CD4-positive, alpha-beta memory T cell (primary cell): ENCODE measurements at places on chromosomes 12 and 14.
A peak's percentile ranks its signal among the peaks of the same experiment; 100 is the strongest.

DNA sequence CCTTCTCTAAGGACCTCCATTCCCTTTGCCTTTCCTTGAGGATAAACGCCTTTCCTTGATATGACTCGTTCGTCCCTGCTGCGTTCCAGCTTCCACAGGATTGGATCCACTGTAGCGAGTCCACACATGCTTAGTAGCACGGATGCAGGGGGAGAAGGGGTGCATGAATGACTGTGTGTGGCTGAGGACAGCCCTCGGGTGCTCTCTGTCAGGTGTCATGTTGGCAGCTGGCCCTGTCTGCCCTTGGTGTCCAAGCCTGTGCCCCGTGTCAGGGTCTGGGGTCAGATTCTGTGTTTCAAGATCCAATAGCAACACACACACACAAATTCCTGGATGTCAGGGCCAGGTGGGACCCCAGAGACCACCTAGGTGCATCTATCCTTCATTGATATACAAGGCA, 17.5 kb upstream of the KRT80 start:
- DNase-seq, result no peak

DNA sequence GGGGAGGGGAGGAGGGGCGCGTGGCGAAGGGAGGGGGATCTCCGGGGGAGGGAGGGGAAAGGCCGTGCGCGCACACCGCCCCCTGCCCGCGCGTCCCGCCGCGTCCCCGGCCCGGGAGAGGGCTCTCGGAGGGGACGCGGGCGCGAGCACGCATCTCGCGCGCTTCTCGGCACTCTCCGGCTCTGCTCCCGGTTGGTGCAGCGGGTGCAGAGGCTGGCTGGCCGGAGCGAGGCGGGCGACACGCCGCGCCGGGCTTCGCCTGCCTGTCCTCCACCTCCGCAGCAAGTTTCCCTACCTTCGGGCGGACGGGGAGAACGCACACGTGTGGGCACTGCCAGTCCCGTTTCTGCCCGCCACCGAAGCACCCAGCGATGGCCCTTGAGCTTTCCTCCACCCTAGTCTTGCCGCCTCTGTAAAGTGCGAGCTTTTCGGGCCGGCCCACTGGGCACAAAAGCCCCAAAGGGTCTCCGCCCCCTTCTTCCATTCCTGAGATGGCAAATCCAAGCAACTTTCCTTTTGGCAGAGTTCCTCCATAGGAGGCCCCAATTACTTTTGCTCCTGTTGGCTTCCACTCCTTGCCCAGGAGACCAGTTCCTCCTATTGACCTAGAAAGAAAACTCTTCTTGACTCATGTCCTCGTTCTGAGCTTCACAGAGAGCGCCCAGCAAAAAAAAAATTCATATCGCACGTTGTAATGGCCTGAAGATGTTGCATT, 363 bp upstream of the CSAD start:
- DNase-seq, result no peak

- no peak for DNase-seq
Measured at GRCh38 chr12:24950231-24950834, 1.4 kb upstream of the BCAT1 start.

GRCh38 chr12:108169708-108170107, 40.6 kb downstream of the WSCD2 start:
- no peak for DNase-seq

DNA sequence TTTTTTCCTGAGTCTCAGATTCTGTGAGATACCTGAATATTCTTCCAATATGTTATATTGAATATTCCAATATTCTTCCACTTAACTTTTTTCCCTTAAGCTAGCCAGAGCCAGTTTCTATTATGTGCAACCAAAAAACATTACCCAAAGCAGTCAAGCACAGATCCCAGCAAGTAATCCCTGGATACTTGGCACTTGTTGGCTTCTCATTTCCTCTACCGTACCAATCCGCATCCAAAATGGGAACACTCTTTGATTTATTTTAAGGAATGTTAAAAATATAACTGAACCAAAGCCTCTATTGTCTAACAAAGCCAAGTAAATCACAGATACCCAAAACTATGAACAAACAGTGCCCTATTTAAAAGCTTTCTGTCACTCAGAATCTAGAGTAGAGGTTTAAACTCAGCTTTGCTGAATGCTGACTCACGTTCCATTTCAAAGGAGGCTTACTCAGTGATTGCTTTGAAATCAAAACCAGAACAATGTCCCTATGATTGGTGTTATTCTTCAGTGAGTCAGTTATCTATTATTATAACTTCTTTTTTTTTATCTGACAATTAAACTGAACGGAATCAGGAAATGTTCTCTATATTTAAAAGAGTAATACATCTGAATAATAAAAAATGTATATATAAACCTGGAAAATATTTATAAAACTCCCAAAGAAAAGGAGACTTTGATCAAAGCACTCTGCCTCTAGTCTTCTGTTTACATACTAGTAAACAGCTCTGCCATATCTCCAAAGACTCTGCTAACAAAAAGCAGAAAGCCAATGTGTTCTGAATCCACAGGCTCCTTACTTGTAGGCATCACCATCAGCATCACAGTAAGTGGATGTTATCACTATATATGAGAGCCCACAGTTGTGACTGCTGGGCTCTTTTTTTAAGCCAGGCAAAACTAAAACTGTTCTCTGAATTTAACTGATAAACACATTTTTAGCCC, 360.8 kb downstream of the CCDC91 start:
- no peak for DNase-seq

GRCh38 chr14:52369305-52369801, 55.2 kb downstream of the PTGER2 start:
- DNase-seq, result no peak

GRCh38 chr14:58769011-58769643, 131.4 kb downstream of the DACT1 start:
- DNase-seq, result no peak

GRCh38 chr12:54432815-54433164, 13.7 kb upstream of the ITGA5 start:
- DNase-seq, result no peak

- no peak for DNase-seq
Measured at GRCh38 chr12:41407232-41407799, 219.2 kb downstream of the PDZRN4 start.

DNA sequence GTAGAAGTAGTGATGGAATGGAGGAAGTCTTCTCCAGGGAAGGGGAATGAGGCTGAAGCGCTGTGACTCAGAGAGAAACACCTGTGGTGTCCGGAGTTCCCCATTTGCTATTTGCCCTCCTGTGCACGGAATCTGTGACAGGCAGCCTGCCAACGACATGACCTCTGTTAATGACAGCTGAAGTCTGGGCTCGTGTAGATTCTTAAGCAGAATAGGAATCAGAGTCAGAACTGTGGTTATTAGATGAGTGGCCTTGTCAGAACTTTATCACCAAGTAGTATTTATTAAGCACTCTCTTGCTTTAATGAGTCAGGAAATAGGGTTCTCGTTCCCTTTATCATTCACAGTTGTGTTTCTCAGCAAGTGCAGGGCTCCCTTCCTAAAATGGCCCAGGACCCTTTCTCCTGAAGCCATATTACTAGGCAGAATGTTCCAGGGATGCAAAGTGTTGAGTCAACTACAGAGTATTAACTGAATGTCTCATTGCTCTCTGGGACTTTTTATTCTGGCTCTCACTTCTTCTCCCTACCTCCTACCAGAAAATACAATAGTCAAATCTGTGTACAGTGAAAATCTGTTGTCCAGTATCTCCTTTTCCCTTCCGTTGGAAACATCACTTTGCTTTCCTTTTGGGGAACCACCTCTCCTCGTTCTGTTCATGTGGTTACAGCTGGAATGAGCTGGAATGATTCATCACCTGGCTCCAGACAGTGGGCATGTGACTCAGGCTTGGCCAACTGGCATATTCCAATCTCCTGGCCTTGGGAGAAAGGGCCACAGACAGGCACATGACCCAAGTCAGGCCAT, 77.8 kb upstream of the MAX start:
- no peak for DNase-seq

- no peak for DNase-seq
Measured at GRCh38 chr14:69680297-69680696, 68.9 kb downstream of the SUSD6 start.

GRCh38 chr12:122326586-122326985, 60.3 kb upstream of the VPS33A start:
- peak; percentile 8 for DNase-seq

GRCh38 chr12:92871116-92871515, 58.0 kb downstream of the EEA1 start:
- no peak for DNase-seq

DNA sequence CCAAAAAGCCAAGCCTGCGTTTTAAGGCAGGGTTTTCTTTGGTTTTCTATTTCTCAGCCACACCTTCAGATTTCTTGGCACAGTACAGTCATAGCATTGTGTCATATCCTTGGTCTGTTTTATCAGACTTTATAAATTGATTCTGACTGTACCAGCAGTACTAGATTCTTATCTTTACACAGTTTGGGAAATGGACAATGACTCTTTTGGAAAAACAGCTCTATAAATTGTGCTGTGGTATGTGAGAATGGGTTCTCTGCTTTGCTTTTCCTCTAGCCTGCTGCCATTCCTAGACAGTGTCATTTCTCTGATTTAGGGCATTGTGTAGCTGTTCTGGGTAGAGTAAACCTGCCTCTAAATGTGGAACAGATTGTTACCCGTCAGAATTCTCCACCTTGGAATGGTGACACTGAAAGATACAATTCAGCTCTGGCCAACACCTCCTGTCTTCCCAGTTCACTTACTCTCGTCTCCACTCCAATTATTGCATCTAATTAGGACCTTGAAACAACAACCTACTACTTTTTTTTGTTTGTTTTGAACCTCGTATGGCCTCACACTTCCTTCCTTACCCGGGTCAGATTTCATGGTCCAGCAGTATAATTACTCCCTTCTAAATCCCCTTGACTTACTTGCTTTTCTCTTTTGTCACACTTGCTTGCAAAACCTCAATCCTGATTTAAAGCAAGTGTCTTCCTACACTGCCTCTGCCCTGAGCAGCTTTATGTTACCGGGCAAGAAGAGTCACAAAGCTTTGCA, 226.3 kb downstream of the ERC1 start:
- no peak for DNase-seq

DNA sequence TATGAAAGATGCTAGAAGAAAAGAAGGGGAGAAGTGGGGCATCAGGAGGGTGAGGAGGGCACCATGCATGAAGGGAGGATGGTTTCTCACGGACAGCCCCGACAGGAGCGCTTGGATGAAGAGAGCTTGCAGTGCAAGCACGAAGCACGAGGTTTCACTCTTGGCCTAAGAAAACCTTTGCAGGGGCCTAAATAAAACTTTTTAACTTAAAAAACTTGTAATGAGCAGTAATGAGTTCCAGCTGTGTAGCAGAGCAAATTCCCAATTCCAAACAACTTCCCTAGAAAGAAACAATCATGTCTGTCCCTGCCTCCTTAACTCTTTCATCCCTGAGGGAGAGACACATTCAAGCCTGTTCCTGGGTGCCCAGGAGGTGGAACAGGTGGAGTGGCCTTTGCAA, 119.5 kb downstream of the PAH start:
- no peak for DNase-seq

DNA sequence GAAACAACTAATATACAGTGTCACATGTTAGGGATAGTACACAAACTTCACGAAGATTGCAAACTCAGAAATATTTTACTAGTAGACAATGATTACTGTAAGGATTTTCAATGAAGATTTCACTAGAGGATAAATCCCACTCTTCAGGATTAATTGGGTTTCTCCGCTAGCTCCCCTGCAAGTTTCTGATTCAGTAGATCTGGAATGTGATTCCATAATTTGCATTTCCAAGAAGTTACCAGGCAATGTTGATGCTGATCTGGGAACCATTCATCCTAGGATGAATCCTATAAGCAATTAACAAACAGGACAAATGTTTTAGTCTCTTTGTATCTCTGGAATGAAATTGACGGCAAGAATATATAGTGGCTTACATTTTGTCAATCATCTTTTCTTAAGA, 272.4 kb downstream of the ALX1 start:
- no peak for DNase-seq

- no peak for DNase-seq
Measured at GRCh38 chr12:124114316-124114715, 141.3 kb downstream of the ZNF664 start.

- no peak for DNase-seq
Measured at GRCh38 chr12:89267404-89267803, 84.9 kb downstream of the DUSP6 start.

DNA sequence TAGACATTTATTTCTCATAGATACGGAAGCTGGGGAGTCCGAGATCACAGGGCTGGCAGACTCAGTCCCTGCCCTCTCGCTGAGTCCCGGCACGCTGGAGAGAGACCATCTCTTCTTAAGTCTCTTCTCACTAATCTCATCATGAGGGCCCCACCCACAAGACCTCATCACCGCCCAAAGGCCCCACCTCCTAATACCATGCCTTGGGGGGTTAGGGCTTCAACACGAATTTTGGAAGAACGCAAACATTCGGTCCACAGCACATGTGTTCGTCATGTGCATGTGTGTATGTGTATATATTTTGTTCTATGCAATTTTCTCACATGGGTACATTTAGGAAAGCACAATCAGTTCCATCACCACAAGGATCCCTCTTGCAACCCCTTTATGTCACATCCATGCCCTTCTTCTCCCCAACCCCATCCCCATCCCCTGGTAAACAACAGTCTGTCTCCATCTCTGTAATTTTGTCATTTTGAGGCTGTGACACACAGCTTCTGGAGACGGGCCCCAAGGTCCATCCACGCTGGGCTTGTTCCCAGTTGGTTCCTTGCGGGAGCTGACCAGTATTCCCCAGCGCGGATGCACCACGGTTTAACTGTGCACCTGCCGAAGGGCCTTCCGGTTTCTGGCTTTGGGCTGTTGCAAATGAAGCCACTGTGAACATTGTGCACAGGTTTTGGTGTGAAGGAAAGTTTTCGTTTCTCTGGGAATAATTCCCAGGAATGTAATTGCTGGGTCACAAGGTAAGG, 317.5 kb upstream of the DIO3 start:
- DNase-seq, result no peak

DNA sequence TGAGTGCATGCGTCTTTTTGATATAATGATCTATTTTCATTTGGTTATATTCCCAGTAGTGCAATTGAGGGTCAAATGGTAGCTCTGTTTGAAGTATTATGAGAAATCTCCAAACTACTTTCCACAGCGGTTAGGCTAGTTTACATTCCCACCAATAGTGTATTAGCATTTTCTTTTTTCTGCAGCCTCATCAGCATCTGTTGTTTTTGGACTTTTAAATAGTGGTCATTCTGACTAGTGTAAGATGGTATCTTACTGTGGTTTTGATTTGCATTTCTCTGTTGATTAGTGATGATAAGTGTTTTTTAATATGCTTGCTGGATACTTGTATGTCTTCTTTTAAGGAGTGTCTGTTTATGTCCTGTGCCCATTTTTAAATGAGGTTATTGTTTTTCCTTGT, 3.7 kb upstream of the KLRC1 start:
- DNase-seq, result no peak

DNA sequence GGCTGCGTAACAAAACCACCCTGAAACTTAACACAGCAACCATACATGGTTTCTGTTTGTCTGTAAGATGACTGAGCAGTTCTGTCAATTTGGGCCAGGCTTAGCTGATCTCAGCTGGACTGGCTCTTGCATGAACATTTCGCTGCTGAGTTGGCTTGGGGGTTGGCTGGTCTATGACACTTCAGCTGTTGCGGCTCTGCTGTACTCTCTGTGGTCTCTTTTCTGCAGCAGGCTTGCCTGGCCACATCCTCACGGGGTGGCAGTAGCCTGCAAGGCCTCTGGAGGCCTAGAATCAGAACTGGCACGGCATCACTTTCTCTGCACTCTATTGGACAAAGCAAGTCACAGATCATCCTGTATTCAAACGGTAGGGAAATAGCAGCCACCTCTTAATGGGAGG, 216.2 kb downstream of the BCL11B start:
- DNase-seq, result peak; percentile 44
